ENCODE measurements at places on chromosomes 7 and 10. TPM values are rescaled to one million over a fixed set of nuclear protein-coding genes. Genes with fewer than 3 reads are reported as not detected.

Gene LRRN3
- total RNA-seq: 0.90 TPM

Gene CHAT
- total RNA-seq: not detected

Gene VTI1A
- total RNA-seq: 68.2 TPM

Gene PPP1R3C
- not detected for total RNA-seq

Gene SNX10
- total RNA-seq: 26.8 TPM

Gene SND1
- total RNA-seq: 149 TPM

Gene SPDYE1
- total RNA-seq: 0.24 TPM

Gene CRPPA
- 4.7 TPM for total RNA-seq

Gene CPN1
- not detected for total RNA-seq

Gene HECW1
- not detected for total RNA-seq

Gene TMEM270
- not detected for total RNA-seq

Gene SUMF2
- 130 TPM for total RNA-seq

Gene OPN4
- not detected for total RNA-seq

Gene SLC37A3
- total RNA-seq: 24.5 TPM

Gene TFAM
- 29.1 TPM for total RNA-seq

Gene CALHM1
- total RNA-seq: not detected

Gene SPDYE17
- not detected for total RNA-seq

Gene VPS37D
- 0.48 TPM for total RNA-seq

Gene SEMA3D
- not detected for total RNA-seq

Gene TMEM236
- total RNA-seq: 0.16 TPM

Gene EVX1
- not detected for total RNA-seq

Gene CAMK2B
- not detected for total RNA-seq

Gene ELFN1
- total RNA-seq: 0.30 TPM

Gene RBM28
- total RNA-seq: 48.5 TPM

Gene MBLAC1
- total RNA-seq: 4.3 TPM

Gene TBRG4
- total RNA-seq: 48.6 TPM

Gene OR2A1
- not detected for total RNA-seq

Gene RNLS
- total RNA-seq: 4.0 TPM

Gene SLC25A13
- 20.5 TPM for total RNA-seq

Gene TMEM213
- not detected for total RNA-seq

Gene FOXP2
- total RNA-seq: not detected

Gene FAM25C
- total RNA-seq: not detected

Gene TLX1
- not detected for total RNA-seq

Gene PFKP
- 43.9 TPM for total RNA-seq

Gene NAT16
- total RNA-seq: not detected

Gene TIMM23B
- total RNA-seq: 24.9 TPM

Gene TECTB
- total RNA-seq: not detected

Gene ELAPOR2
- 4.2 TPM for total RNA-seq

Gene ANKRD1
- not detected for total RNA-seq

Gene CHST12
- 159 TPM for total RNA-seq

Gene ZNF488
- not detected for total RNA-seq

Gene CHPF2
- 48.6 TPM for total RNA-seq

Gene EIF5AL1
- total RNA-seq: 2.0 TPM

Gene CRHR2
- not detected for total RNA-seq

Gene SHTN1
- 1.4 TPM for total RNA-seq

Gene C10orf53
- total RNA-seq: not detected

Gene INMT
- total RNA-seq: 1.0 TPM

Gene ITIH5
- not detected for total RNA-seq

Gene CYP26C1
- 0.09 TPM for total RNA-seq

Gene AKR1C4
- not detected for total RNA-seq

Gene MYH16
- total RNA-seq: not detected

Measured in natural killer cell (primary cell).